ENCODE measurements at places on chromosomes 7 and 10.

DNA sequence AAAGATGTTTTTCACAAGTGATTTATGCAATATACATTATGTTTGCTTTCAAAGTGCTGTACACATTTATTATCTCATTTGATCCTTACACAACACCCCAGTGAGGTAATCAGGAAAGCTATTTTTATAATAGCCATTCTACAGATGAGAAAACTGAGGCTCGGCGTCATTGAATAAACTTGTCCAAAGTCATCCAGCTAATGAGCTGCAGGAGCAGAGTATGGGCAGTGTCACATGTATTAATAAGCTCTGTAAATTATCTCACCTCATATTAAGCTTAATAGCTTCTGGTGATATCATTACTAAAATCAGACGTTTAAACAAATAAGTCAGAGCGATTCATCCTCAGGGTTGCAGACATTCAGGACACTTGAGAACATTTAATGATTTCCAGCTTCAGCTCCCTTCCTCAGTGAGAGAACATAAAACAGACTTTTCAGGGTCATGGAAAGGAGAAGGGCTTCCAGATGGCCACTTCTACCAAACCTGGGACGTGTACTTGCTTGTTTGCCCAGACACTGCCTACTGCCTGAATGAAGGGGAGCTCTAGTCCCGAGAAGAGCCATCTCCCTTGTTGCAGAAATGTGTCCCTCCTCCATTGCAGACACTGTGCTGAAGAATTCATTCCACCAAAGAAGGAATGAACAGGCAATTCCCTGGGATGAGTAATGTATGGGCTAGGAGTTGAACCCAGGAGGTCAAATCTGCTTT is 20.5 kb upstream of the FZD1 start:
- DNase-seq = no peak

DNA sequence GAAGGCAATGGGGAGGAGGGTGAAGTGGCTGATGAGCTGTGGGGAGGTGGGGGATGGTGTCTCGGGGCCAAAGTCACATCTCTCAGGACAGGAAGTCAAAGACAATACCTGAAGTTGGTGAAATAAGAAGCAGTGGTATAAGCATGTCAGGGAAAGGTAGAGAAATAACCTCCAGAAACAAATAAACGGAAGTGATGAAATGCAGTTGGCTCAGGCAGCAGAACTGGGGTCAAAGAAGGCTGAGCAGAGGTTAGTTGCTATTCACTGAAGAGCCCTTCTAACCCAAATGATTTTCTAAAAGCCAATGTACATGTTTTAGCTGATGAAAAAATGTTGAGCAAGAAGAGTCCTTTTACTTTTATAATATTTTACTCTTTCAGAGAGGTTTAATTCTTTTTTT is 78.6 kb upstream of the ADRB1 start:
- no peak for DNase-seq

DNA sequence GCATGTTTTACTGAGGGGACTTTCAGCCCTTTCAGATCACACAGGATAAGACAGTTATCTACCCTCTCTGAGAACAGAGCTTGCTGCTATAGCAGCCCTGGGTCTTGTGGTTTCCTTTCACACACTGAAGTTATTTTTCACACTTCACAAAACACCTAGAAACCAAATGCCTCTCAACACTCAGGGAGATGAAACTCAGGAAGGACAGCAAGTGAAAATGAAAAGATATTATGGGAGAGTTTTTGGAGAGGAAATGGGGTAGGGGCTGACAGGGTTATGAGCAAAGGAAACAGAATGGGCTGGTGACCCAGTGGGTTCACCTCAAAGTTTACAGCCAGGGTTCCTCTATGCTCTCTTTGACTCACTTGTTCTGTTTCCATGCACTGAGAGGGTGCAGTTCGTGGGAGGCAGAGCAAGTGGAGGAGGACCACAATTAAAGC is 17.0 kb upstream of the GIMAP2 start:
- DNase-seq = no peak

- DNase-seq = no peak
Observed at GRCh38 chr10:88538048-88538447, 45.1 kb downstream of the RNLS start.

- DNase-seq = no peak
Observed at GRCh38 chr7:114095885-114096284, 177.1 kb upstream of the PPP1R3A start.

DNA sequence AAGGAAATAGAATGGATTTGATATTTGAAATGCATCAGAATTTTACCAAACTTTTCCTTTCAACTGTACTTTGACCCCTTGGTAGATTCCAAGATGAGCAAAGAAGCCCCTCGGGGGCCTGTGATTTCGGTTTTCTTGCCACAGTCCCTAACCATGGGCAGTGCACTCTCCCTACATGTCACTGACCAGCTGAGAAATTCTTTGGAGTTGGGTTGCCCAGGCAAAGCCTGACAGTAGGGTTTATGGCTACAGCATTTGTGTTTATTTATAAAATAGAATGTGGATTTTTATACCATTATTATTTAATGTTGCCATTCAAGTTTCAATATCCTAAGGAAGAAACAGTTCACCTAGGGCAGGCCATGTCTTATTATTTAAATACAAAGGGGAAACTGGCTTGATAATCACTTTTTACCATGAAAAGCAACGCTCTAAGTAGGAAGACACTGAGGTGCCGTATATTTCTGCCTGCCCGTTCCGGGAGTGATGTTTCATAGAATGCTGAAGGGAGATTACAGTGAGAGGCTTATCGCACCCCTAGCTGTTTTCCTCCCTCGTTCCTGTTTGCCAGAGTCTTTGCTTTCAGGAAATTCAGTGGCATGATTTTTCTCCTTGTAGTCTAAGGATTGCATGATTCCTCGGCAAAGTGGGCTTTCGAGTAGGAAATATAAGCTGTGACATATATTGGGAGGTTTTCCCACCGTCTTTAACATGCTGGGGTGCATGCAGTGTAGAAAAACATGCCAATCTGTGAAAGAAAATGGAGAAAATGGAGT is 35.8 kb downstream of the WIPF3 start:
- DNase-seq = no peak

All from NCI-H1436 treated with DMSO at 0.1 percent for 48 hours (cell line).